ENCODE measurements at places on chromosomes 5 and 9.

DNA sequence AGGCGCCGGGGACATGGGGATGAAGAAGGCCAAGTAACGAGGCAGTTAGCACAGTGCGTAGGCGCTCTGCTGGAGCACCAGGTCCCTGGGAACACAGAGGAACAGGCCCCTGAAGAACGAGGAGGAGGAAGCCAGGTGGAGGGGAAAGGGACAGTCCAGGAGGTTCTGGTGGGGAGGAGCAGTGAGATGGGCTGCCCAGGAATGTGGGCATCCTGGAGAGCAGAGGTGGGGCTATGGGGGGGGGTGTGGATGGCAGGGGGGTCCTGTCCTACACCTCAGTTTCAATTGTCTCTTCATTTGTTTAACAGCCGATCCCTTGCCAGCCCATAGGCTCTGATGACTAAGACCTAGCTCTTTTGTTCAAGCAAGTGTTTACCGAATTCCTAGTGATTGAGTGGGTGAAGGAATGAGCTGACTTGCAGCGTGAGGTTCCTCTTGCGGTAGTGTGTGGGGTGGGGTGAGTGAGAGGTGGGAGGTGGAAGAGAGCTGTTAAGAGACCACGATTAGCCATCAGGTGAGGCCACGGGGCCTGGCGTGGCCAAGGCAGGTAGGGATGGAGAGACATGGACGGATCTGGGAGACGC is 8.4 kb upstream of the PHYHD1 start:
- no peak for DNase-seq

- DNase-seq = no peak
Observed at GRCh38 chr9:123942542-123942941, 12.6 kb upstream of the DENND1A start.

DNA sequence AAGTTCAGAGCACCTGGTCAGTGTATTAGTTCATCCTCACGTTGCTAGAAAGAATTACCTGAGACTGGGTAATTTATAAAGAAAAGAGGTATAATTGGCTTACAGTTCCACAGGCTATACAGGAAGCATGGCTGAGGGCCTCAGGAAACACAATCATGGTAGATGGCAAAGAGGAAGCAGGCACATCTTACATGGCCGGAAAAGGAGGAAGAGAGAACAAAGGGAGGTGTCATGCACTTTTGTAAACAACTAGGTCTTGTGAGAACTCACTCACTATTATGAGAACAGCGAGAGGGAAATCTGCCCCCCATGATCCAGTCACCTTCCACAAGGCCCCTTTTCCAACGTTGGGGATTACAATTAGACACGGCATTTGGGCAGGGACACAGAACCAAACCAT is 28.8 kb upstream of the CAVIN4 start:
- no peak for DNase-seq

DNA sequence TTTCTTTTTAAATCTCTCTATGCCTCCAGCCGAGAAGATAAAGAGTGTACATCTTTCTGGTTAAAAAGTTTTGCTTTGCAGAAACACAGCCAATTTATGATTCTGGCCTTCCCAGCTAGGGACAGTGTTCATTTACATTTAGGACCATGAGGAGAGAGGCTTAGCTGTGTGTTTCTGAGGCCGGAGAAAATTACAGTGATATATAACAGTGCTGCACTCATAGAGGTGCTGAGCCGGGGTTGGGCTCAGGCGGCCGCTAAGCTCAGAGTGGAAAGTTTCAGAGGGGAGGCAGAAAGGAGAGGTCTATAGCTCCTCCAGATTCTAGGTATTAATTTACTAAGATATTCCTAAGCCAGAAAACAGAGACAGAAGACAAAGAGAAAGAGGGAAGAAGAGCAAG is 37.0 kb upstream of the LCP2 start:
- DNase-seq = no peak

DNA sequence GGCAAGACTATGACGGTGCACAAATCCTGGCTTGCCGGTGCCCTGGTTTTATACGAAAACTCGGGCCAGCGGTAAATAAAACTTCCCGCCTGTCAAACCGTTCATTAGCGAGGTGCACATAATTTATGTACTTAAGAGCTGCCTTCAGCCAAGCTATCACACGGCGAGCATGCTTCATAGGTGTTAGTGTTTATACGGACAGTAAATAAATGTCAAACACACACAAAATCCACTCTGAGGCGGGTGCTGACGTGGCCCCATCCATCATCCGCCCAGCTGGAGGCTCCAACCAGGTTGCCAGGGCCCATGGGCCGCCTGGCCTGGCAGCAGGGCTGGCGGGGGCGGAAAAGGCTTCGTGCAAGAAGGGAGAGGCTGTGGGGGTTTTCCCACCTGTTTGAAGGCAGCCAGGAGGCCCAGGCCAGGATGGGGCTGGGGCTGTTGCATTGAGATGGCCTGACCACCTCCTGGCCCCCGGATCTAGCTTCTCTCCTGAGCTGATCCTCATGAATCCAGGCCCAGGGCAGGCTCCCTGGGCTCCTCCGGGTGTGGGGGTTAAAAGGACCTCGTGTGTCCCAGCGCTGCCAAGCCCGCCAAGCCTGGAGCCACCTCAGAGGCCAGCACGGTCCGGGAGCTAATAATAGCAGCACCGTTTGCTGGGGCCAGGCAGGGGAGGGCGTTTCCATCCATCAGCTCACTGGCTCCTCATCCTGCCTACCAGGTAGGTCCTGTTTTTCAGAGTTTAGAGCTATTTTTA is 43.2 kb downstream of the BARX1 start:
- DNase-seq = no peak

DNA sequence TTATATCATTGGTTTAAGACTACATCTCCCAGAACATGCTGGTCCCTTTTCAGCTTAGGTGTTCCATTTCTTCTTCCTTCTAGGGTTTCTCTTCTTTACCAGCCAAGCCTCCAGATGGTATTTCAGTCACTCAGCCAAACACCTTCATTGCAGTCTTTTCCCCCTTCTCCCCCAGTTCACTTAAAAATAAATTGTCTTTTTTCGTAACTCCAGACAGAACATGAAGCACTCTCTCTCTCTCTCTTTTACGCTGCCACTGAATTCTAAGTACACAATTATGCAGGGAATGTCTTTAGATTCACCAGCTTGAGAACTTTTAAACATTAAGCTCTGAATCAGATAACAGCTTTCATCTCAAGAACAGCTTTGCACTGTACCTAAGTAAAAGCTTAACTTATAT is 419.7 kb upstream of the BRINP1 start:
- DNase-seq = no peak

DNA sequence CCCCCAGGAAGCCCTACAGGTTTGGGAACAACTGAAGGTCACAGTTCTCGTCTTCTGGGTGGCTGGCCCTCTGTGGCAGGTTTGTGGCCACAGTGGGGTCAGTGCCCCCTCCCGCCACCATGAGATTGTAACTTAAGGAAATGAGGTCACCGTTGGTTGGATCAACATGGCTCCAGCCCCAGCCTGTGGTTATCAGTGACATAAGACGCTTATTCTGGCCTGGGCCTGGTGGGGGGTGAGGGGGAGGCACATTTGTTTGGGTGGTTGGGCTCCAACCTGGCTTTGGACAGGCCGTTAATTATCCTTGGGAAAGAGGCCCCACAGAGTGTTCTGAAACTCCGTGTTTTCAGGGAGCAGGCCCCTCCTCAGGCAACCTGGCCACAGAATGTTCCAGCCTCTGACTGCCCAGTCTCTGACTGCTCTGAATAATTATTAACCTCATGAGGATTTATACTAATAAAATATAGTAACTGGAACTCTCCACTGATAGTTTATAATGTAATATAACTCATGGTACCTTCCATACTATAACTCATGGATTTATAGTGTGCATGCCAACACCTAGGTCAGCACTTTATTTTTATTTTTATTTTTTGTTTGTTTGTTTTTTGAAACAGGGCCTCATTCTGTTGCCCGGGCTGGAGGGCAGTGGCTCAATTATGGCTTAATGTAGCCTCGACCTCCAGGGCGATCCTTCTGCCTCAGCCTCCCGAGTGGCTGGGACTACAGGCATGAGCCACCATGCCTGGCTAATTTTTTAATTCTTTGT is 58.0 kb upstream of the RPL26L1 start:
- no peak for DNase-seq

- no peak for DNase-seq
Observed at GRCh38 chr5:117089001-117089400, 514.4 kb upstream of the SEMA6A start.

DNA sequence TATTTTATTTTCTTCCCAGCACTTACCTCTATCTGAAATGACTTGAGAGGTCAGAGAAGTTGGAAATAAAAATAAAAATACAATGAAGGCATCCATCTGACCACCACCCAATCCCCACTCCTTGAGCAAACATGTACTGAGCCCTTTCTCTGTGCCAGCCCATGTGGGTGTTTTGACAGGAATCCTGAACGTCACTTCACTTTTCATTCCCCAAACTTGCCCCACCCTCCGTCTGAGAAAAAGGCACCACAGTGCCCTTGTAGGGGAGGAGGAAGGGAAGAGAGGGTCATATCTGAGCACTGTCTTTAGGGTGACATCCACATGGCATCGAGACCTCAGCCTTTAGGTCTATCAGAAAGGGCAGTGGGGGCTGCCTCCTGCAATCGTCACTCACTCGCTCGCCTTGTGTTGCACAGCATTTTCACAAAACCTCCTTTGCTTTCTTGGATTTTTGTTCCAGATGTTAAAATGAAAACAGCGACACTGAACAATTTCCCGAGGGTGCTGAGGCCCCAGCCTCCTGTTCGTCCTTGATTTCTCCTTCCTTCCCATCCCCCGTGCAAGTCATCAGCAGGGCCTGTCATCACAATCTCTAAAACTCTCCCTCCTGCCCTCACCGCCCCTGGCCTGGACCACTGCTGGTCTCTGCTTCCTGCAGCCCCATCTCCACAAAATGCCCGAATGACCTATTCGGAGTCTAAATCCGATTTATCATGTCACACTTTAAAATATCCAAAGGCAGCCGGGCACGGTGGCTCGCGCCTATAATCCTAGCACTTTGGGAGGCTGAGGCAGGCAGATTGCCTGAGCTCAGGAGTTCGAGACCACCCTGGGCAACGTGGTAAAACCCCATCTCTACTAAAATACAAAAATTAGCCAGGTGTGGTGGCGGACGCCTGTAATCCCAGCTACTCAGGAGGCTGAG is 13.0 kb downstream of the HIGD2A start:
- DNase-seq = no peak

- no peak for DNase-seq
Observed at GRCh38 chr9:18208166-18209059, 265.5 kb upstream of the ADAMTSL1 start.

DNA sequence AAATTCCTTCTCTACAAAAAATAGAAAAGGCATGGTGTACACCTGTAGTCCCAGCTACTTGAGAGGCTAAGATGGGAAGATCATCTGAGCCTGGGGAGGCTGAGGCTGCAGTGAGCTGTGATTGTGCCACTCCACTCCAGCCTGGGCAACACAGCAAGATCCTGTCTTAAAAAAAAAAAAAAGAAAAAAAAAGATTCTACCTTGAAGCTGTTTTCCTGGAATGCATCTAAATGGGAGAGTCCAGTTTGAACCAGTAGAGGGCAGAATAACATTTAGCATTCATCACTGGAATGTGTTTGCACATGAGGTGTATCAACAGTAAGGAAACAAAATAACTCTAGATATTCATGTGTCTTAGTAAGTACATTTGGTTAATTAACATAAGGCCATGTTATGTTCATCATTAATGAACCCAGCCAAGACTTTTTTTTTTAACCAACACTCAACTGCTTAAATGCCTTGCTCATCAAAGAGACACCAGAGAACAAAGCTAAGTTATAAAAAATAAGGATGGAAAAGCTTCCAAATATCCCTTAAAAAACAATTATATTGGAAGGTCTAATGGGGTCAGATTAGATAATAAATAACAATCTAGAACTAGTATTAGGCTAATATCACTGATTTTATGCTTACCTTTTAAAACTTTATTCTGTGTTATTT is 16.1 kb downstream of the IFNE start:
- DNase-seq = no peak

DNA sequence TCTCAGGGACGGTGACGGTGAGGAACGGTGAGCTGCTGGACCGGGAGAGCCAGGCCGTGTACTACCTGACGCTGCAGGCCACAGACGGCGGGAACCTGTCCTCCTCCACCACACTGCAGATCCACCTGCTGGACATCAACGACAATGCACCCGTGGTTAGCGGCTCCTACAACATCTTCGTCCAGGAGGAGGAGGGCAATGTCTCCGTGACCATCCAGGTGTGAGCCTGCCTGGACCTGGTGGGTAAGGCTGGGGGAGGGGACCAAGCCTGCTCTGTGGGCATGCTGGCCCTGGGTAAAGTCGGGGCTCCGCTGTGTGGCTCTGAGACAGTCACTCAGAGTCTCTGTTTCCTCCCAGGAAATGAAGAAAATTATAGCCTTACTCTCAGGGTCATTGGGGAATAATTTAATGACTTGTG is 29.3 kb downstream of the CDHR2 start:
- no peak for DNase-seq

GRCh38 chr9:134427153-134427782 is 101.0 kb downstream of the RXRA start:
- DNase-seq = no peak

- no peak for DNase-seq
Observed at GRCh38 chr5:30040488-30041118, 1152.9 kb upstream of the CDH6 start.

DNA sequence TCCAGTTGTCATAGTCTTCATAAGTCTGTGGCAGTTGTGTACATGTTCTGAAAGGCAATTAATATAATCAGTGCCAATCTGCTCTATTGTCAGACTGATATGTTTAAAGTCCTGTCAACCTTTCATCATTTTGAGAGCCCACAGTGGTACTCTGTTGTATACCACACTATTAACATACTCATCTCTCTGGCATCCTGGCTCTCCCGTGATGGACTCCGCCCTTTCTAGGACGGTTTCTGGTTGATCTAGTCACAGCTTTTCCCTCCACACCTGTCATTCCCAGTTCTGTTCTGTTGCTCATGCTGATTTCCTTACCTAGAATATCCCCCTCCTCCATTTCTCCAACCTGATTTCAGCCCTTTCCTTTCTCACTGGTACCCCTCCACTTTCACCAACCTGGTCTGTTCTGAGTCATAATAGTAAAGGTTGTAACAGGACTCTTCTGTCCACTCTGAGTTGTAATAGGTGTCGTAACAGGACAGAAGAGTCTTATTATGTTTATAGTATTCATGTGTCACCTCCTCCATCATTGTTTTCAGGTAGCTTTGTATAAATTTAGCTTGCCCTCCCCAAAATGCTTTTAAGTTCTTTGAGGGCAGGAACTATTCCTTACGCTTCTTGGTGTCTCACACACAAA is 4.1 kb downstream of the PTCD2 start:
- no peak for DNase-seq

GRCh38 chr5:135702191-135702590 is 123.4 kb upstream of the CXCL14 start:
- no peak for DNase-seq

- no peak for DNase-seq
Observed at GRCh38 chr5:178267245-178267644, 34.6 kb upstream of the PHYKPL start.

All from stimulated activated CD4-positive, alpha-beta T cell treated with anti-CD3 and anti-CD28 coated beads, Interleukin-15, amount 100 ng/mL, for 1 hour (primary cell).